ENCODE measurements at places on chromosomes 7 and 10.

DNA sequence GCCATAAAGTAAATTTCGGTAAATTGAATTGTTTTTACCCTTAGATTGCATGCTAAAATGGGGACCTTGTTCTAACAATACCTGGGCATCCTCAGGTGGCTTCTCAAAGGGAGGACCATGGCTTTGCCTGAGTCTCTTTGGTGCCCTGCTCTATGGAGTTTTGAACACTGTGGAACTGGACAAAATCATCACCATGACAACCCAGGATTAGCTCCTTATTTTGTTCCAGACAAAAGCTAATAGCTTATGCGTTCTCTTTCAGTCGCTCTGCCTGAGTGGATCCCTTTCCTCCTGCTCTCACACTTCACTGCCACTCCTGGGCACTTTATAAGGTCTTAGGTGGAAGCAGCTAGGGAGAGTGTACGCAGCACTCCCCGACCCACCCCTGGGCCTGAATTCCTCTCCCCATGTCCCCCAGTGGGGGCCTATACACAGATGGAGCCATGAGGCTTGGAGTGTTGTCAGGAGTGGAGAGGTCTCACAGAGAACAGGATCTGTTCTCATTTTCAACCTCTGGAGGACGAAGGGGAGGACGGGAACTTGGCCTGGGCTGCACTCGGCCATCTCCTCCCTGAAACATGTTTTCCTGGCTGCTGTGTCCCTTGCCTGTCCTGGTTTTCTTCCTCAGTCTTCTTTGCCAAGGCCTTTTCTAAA is 19.0 kb downstream of the ADCYAP1R1 start:
- DNase-seq: no peak

DNA sequence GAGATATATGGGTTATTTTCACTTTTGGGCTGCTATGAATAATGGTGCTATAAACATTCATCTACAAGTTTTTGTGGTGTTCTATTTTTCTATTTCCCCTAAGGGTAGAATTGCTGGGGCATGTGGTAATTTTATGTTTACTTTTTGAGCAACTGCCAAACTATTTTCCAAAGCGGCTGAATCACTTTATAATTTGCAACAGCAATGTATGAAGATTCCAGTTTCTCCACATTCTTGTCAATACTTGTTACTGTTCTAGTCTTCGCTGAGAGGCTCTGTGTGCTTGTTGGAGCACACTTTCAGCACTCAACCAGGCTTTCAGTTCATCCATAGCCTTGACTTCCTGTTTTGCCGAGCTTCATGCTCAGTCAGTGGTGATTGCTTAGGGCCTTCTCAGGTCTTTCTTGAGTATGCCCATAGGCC is 39.0 kb downstream of the ADK start:
- DNase-seq: no peak

DNA sequence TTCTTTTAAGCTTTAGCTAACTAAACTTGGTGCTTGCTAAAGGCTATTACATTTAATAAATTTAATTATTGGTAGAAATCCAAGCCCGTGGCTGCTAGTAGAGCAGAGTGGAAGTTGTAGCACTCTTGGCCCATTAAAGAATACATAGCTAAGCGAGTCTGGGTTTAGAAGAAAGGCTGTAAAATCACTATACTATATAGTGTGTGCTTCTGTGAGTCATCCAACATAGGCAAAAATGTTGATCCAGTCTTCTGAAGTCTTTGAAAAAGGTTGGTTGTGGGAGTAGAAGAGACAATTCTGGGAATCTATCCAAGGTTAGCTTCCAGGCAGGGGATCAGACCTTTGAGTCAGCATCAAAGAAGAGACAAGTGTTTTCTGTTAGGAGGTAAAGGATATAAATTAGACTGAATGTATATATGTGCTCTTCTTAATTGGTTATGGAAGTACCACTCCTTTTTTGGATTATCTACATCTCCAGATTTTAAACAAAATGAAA is 664.2 kb downstream of the NXPH1 start:
- DNase-seq: no peak

DNA sequence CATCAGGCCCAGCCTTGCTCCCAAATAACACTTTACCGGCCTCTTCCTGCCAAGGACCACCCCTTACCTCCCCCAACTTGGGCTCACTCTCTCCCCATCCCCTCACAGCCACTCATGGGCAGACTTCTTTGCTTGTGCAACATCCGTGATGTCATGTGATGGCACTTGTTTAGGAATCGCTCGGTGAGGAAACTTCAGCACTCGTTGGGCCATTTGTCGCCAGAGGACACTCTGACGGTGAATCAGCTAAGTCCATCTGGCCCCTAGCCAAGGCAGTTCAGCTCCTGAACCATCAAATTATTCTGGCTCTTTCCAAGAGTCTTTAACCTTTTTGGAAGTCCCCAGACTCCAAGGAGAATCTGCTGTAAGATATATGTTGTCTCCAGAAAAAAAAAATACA is 19.2 kb downstream of the BTBD16 start:
- no peak for DNase-seq

GRCh38 chr7:81120111-81120510 is 201.3 kb upstream of the SEMA3C start:
- DNase-seq: no peak

DNA sequence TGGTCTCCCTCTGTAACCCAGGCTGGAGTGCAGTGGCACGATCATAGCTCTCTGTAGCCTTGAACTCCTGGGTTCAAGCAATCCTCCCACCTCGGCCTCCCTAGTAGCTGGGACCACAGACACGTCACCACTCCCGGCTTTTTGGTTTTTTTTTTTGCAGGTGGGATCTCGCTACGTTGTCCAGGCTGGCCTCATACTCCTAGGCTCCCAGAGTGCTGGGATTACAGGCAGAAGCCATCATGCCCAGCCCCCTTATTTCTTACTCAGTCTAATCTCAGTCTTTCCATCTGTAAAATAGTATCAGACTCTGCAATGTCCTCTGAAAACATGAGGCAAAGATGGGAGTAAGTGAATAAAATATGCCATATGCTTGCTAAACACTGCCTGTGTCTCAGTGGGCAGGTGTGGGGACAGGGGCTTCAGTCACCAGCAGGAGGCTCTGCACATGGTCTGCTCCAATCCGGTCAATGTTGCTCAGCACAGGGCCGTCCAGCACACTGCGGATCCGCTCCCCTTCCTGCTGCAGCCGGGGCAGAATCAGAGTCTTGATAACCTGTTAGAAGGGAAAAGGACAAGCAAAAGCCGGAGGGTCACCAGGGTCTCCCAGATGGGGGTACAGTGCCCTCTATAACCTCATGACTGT is 8.2 kb downstream of the AP4M1 start:
- DNase-seq: no peak

DNA sequence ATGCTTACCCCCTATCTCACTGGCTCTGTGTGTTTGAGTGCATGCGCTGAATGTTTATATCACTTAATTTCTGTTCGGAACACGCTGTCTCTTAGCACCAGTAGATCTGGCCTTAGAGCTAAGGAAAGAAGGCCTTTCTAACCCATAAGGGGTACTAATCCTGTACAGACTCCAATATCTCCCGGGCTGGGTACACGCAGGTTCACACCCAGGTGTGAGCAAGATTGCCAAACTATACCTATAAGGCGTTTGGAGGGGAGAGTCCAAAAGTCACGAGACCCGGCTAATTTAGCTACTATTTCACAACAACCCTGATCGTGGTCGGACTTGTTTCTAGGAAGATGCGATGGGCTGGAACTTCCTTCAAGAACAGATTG is 727 bp upstream of the PDSS1 start:
- DNase-seq: no peak

- no peak for DNase-seq
Observed at GRCh38 chr7:7175075-7175695, 7.2 kb upstream of the C1GALT1 start.

DNA sequence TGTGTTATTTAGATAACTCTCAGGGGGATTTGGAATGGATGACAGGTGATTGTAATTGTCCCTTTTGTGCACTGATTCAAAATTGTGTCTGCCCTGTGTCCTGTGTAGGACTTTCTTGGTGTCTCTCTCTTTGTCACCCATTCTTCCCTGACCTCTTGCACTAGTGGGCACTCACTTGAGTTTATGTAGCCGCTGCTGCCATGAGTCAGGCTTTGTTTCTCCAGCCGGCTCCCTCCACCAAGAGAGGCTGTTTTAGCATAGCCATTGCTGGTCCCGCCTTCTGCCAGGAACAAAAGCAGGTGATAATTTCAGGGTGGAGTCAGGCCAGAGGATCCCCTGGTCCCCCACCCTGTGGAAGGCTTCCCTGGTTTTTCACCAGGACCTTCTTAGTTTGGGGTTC is 8.4 kb downstream of the COL17A1 start:
- DNase-seq: no peak

GRCh38 chr7:159078911-159079270 is 65.8 kb downstream of the VIPR2 start:
- no peak for DNase-seq

GRCh38 chr7:45923290-45923689 is 2.2 kb upstream of the IGFBP3 start:
- no peak for DNase-seq

DNA sequence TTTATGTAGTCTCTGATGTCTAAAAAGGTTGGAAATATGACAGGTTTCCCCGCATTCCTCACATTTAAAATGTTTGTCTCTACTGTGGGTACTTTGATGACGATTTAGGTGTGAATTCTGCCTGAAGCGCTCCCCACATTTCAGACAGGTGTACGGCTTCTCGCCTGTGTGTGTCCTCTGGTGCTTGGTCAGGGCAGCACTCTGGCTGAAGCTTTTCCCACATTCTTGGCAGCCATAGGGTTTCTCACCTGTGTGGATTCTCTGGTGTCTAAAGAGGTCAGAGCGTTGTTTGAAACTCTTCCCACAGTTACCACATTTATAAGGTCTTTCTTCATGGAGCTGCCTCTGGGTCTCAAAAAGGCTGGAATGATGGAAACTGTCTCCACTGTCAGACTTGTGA is 6.3 kb downstream of the ZNF394 start:
- DNase-seq: no peak

GRCh38 chr7:28607855-28608193 is 195.5 kb downstream of the CREB5 start:
- DNase-seq: no peak

DNA sequence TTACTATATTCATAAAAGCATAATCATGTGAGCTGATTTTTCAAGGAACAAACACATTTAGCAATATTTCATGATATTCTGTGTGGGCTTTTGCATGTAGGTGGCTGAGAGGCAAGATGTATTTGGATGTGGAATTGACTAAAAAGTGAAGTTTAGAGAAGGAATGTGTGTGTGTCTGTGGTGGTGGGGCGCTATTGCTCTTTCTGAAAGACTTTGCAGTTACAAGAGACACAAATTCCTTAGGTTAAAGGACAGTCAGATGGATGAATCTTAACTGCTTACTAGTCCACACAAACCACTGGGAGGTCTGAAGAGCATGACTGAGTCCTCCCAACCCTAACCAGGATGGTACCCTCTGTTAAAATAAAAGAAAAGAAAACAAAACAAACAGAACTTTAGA is 200.1 kb downstream of the SDHAF3 start:
- no peak for DNase-seq

DNA sequence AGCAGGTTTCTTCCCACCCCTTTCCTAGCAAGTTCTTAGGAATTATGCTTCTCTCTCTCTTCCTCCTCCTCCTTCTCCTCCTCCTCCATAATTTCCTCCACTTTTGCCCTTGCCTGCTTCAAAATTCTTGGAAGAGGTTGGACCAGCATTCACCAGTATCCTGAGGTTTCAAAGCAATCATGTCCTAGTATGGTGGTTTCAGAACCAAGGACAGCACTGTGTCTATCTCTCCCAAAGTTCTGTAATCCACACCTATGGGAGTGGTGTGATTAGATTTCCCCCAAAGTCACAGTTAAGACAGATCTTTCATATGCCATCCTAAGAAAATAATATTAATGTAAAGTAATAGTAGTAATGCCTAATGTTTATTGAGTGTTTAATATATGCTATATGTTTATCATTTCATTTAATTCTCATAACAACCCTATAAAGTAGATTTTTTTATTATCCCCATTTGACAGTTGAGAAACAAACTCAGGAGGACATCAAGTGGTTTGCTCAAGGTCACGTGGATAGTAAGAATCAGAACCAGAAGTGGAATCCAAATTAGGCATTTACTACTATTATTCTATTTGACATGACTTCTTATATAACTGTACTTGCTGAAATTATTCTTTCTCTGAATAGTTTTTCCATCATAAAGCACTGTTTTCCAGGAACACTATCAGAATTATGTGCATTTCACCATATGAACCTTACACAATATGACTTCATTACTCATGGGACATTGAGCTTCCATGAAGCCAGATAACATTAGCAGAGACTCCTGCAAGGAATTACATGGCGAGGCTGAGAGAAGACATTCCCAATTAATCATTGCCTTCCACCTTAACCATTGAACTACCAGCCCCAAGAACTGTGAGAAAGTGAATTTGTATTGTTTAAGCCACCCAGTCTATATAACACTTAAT is 91.4 kb downstream of the IPMK start:
- DNase-seq: no peak

DNA sequence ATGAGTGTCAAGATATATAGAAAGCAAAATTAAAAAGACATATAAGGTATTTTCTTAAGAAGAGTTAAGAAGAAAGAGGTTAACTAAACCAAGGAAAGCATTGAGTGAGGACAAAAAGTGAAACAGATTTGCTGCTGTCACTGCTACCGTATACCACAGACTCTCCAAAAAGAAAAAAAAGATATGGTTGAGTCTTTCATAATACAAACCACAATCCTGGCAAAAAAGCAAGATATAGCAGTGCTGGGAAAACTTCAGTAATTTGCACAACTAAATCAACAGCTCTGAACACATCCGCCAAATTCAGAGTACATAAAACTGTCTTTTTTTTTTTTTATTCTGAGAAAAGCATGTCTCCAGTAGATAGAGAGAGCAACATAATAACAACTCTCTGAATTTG is 114.7 kb downstream of the ETV1 start:
- DNase-seq: no peak

GRCh38 chr10:24357344-24358004 is 148.5 kb downstream of the KIAA1217 start:
- DNase-seq: no peak

DNA sequence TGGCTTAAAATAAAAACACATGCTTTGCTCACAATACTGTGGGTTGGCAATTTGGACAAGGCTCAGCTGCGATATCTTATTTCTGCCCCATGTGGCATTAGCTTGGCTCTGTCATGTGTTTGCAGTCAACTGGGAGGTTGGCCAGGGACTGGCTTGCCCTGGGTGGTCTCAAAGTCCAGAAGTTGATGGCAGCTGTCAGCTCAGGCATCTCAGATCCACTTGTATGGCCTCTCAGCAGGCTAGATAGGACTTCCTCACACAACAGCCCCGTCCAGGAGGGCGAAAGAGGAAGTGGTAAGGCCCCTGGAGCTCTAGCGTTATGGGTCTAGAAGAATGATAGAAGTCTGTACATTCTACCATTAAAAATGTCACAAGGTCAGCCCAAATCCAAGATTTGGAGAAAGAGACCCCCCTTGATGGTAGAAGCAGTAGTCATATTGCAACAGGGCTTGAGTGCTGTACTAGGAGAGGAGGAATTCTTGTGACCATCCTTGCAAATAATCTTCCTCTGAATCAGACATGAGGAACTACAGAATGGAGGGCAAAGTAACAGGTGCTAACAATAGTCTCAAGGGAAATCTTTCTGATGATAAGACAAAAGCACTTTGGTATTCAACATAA is 166.2 kb downstream of the FAM107B start:
- DNase-seq: no peak

Data from cortex of kidney (tissue), 1 donor.